Stimulated activated CD4-positive, alpha-beta T cell treated with anti-CD3 and anti-CD28 coated beads, Interleukin-12 subunit alpha, Interleukin-12 subunit beta, amount 100 ng/mL, for 48 hours (primary cell): ENCODE measurements at places on chromosomes 5 and 9.

DNA sequence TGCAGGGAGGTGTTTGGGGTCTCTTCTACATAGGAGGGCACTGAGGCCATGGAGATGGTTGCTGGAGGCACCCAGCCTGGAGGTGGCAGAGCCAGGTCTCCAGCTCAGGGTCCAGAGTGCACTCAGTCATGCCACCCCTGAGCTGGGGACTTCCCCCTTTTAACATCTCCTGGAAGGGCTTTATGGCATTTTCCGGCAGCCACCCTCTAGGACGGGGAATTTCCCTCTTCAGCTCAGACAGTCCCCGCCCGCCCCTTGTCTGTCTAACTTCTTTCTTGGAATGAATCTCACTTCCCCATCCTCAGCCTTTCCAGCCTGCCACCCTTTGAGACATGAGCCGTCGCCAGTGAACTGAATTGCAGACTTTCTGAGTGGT, 49.9 kb downstream of the COL15A1 start:
- DNase-seq, result peak; percentile 23

DNA sequence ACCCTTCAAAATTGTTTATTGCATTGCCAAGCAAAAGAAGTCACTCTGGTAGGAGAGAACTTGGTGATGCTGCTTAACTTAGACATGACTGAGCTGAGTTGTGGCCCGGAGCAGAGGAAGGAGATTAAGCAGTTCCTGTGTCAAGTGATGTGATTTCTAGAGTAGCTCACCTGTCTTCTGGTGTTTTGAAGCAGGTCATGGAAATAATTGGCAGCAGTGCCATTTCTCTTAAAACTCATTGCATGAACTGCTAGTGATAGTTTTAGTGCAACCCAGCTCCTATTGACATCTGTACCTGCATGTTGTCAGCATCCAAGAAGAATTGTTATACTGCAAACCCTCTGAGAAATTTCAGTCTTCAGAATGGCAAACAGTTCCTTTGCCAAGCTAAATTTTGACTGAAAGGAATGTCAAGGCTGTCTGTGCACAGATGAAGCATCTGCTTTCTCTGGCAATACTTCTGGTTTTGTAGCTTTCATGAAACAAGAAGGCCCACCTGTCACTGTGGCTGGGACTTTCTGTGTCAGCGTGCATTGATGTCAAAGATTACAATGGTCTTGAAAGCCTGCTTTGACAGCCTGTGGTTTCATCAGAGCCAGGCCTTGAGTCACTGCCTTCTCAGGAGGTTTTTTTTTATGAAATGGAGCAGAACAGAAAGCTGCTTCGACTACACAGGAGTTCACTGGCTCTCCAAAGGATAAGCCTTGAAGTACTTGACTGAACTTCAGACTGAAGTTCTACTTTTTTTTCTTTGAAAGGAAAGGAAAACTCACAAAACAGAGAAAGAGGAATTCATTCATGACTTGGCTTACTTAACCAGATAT, 90.6 kb downstream of the RALGPS1 start:
- DNase-seq, result peak; percentile 67

DNA sequence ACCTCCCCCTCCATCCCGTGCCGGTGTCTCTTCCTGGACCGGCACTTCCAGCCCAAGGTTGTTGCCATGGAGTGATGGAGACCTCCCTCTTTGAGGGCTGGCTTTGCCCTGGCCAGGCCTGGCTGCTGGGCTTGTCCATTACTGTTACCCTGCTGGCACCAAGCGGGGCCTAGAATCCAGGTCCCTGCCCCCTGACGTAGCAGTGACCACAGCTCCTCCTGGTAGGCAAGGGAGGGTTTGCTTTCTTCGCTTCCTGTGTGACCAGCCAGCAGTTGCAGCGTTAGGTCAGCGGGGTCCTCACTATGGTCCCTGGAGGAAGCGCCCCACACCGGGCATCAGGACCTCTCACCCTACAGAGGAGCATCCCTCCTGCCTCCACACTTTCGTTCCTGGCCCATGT, 146.7 kb upstream of the COL5A1 start:
- no peak for DNase-seq

GRCh38 chr5:50606179-50606578, 60.3 kb upstream of the PARP8 start:
- no peak for DNase-seq

DNA sequence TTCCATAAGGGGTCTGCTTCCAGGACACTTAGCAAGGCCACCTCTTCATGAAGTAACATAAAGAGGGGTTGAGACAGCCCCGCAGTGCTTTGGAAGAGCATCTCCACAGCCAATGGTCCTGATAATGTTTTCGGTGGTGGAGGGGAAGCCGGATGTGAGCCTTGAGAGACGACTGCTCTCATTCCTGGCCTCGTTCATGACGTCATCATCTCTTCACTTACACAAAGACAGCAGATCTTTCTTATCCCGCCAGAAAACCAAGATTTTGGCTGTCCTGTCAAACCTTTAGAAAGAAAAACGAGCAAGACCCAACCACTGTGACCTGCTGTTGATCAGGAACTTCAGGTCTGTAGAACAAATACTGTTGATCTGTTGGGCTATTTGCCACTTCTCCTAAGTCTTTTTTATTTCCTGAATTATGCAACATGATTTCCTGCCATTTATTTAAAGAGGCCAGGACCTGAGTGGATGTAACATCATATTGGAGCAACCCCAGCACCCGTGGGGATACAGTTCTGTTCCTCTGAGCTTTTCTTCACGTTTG, 89.0 kb upstream of the IRX2 start:
- DNase-seq, result no peak

- no peak for DNase-seq
Observed at GRCh38 chr9:35960039-35960655, 2.2 kb upstream of the OR2S2 start.

DNA sequence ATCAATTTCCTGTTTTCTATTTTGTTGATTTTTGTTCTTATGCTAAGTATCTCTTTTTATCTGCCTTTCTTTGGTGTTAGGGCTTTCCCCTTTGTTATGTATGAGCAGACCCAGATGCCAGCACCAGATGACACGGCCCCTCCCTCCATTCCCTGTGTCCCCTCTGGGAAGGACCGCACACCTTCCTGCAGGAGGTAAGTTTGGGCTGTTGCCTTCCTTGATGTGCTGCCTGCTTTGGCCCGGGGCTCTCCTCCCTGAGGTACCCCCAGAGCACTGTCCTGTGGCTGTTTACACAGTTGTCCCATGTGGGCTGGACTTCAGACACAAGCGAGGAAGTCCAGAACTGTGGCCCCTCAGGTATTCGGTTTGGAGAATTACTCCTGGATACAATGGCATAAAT, 343.8 kb upstream of the IRX1 start:
- no peak for DNase-seq

DNA sequence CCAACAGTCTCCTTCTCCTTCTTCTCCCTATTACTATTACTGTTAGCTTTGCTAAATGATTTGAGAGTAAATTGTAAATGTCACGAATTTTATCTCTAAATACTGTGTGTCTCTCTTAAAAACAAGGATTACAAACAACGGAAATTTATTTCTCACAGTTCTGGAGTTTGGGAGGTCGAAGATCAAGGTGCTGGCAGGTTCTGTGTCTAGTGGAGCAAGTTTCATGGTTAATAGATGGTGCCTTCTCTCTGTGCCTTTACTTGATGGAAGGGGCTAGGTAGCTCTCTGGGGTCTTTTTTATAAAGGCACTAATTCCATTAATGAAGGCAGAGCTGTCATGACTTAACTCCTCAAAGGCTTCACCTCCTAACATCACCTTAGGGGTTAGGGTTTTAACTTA, 237.9 kb downstream of the MAN2A1 start:
- no peak for DNase-seq

- no peak for DNase-seq
Observed at GRCh38 chr5:141960018-141960417, 2.0 kb upstream of the PCDH12 start.

DNA sequence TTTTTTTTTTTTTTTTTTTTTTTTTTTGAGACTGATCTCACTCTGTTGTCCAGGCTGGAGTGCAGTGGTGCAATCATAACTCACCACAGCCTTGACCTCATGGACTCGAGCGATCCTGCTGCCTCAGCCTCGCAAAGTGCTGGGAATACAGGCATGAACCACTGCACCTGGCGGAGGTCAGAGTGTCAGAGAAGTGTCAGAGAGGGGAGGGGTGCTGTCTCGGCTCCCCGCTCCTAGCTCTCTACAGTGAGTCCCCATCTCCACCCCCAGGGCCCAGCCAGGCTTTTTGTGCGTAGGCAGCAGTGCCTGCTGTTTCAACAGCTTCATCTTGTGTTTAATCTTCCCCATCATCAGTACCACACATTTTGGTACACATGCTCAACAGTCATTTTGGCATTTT, 38.3 kb downstream of the SAR1B start:
- DNase-seq, result no peak

- no peak for DNase-seq
Observed at GRCh38 chr9:124357721-124358361, 57.4 kb downstream of the PSMB7 start.

GRCh38 chr5:178283520-178283919, 50.9 kb upstream of the PHYKPL start:
- DNase-seq, result no peak

DNA sequence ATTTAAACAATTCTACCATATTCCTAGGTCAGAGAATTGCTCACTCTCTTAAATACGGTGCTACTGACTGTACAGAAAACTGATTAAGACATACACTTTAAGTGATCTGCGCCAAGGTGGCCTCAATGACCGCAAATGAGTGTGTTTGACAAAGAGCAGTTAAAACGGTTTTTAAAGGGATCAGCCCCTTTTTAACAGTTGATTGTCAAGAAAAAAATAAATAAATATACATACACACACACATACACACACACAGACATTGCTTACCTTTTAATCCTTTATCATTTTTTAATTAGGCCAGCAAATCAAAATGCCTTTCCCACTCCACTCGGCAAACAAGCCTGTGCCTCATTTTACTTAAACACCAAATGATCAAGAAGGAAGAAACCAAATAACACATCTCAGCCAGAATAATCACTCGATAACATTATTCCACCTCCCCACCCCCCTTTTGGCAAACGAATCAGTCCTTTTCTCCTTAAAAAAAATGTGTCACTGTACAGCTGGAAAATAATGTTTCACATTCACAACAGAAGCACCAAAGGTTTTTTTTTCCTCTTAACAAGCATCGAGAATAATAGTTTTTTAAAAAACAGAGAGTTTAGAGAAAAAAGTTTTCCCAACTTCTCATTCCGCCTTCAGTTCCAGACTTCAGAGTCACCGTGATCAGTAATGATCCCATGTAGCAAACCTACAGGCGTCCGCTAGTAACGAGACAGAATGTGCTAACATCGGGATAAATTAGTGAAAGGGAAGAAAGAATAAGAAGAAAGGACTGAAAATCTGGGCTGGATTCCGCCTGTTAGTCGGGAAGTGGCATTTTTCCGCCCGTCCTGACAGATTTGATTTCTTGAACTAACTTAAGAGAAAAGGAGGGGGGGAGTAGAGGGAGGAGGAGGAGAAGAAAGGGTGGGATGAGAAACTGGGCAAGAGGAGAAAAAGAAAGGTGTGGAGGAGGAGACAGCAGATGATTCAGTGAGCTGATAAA, at the start of gene ZNF608:
Gene ZNF608 (minus strand): TSS at position 712 of the 988 bp plus-strand sequence. CDS start 1,650 bp downstream, outside the sequence.
- no peak for DNase-seq

- no peak for DNase-seq
Observed at GRCh38 chr9:135447126-135447525, 32.5 kb upstream of the PPP1R26 start.

DNA sequence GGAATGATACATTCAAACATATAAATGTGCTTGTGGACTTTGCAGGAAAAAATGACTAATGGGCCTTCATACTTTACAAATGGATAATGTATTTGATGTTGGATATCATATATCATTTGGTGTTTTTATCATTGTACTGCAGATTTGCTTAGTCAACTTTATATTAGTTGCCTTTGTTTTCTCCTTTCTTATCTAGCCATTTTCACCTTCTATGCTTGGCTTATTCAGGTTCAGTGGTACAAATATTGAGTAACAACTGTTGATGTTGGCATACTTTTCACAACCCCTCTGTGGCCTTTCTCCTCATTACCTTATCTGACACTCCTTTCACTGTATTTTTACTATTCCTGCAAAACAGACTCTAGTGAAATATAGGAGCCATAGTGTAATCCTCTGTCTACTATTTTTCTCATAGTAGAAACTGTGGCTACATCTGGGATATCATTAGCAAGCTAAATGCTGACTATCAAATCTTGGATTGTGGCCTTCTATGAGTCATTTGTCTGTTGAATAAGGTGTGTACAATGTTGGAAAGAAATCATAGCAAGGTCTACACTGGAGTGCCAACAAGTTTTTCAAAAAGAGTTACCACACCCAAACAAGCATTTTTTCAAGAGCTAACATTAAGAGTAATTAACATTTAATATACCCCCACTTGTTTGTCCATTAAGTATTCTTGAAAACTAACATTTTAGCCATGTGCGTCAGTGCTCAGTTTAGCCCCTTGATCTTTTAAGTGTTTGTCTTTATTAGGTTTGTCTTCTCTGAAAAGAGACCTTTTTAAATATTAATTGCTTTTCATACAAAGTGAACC, 330.1 kb downstream of the ADGRV1 start:
- no peak for DNase-seq

- no peak for DNase-seq
Observed at GRCh38 chr9:32403567-32404260, 19.3 kb downstream of the ACO1 start.
